AG10803 (cell line): ENCODE measurements at places on chromosomes 6 and 20.
A peak's percentile ranks its signal among the peaks of the same experiment; 100 is the strongest.

DNA sequence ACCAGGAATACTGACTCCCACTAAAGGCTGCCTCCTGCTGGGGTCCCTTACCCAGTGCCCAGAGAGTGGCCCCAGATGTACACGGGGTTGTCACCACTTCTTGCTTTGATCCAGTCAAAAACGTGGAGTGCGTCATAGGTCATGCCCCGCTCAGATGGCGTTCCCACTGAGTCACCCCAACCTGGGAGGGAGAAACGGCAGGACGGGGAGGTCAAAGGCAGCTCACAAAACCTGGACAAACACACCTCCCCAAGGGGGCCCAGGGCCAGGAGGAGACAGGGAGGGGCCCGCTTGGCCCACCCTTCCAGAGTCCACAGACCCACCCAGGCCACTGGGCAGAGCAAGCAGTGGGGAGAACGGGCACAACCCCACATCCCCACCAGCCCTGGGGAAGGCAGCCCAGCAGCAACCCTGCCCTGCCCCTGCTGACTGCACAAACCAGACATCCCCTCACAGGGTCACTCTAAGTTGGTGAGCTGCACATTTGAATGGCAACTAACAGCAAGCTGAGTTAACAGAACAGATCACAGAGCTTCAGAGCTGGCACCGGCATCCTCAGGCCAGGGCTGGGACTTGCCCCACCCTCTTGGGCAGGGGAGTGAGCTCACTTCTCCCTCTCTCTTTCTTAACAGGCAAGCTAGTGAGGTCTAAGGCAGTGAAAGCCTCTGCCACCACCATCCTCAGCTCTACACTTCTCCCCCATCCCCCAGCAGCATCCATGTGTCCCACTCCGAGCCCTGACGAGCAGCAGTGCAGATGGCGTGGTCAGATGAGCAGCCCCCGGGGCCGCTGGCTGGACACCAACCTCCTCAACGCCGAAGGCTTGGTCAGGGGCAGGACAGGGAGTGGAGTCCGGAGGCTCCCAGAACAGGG lies 61.7 kb downstream of the PYGB start:
- DNase-seq = peak; percentile 86

- peak; percentile 93 for DNase-seq
Observed at GRCh38 chr6:85436411-85436810, 13.5 kb upstream of the NT5E start.

DNA sequence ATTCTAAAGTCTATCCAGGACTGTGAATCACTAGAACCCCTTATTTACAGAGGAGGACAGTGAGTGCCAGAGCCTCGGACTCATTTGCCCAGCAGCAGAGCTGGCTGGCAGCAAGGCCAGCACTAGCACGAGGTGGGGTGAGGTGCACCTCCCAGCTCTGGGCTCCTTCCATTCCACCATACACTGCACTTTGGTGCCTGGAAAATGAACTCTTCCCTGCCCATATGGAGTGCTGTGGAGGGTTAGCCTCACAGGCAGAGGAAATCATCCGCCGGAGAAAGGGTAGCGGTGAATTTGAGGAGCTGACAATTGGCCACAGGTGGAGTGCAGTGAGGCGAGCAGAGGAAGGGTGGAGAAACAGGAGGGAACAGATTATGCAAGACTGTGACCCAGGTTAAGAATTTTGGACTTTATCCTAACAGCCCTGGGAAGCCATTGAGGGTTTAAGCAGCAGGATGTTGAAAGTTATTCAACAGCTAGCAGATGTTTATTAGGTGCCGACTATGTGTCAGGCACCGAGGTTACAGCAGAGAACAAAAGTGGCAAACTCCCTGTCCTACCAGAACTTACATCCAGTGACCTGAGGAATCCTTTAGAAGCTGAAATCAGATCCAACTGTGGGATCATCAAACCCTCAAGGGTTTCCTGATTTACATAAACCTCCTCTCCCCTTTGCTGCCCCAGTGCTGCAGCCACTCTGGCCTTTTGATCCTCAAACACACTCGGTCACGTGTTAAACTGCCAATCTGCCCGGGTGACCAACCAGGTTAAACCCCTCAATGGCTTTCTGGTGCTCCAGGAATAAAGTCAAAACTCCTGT lies 6.2 kb downstream of the TRIM26 start:
- peak; percentile 61 for DNase-seq

DNA sequence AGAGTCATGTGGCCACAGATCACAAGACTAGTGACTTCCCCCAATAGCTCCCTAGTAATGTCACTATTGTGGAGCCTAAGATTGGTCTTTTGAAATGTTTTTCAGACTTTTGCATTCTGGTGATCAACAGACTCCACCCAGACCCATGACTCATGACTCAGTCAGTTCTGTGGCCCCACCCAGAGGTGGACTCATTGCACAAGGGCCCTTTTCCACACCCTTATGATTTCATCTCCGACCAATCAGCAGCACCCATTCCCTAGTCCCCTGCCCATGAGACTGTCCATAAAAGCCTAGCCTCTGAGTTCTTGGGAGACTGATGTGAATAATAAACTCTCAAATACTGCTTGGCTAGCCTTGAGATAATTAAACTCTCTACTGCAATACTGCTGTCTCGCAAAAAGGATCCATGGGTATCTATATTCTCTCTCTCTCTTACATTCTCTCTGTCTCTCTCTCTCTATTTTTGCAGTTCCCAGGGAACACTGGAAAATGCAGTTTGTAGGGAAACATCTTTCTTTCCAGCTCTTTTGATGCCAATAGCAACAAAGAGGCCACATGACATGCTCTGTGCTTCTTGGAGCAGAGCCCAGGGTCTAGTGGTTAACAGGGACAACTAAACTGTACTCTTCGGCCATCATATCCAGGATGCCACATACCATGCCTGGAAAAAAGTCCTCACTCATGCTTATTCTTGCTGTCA lies 71.3 kb upstream of the IYD start:
- peak; percentile 25 for DNase-seq

DNA sequence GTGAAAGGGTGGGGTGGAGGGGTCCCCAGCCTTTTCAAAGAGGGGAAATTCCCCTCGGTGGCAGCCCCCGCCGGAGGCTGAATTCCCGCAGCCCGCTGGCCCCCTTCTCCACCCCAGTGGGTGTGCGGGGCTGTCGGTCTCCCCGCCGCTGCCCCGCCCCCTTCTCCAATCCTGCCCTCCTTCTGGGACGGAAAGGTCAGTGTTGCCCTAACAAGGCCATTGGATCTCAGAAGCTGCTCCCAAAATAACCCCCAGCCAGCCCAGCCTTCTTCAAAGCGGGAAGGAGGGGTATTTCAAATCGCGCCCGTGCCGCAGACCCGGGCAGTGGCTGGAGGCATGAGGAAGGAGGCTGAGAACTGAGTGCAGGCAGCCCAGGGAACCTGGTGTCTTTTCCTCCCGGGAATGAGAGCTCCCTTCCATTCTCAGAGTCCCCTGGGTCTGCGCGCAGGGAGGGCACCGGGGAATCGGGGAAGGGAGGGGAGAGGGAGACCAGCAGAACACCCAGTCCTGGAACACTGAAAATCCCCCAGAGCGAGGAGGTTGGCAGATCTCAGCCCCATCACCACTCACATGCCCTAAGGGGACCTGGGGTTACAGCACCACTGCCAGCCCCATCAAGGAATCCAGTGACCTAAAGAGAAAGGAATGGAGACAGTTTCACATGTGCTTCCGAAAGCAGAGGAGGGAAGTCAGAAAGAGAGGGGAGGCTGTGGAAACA lies at the start of gene JPH2:
TSS of gene JPH2 (minus strand) at position 135 of the 718 bp plus-strand sequence. CDS start 483 bp downstream, outside the sequence.
- DNase-seq = peak; percentile 92

DNA sequence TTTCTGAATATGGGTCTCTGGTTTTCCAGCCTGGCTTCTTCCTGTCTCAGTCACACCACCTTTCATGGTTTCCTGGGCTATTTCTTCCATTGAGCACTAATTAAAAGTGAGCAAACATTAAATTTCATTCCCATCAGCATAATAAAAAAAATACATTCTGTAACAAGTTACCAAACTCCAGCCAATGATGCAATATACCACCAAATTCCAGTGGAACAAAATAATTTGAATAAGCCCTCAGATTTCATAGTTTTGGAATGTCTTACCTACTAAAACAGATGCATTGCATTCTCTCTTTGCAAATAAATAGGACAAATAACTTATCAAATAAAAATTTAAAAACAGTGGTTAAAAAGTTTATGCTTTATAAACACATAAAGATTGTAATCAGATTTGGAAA lies 97.8 kb upstream of the PRDM1 start:
- peak; percentile 88 for DNase-seq

GRCh38 chr6:144213315-144213714 lies 63.0 kb downstream of the STX11 start:
- no peak for DNase-seq

GRCh38 chr6:31317036-31317435 lies 39.9 kb downstream of the HLA-B start:
- no peak for DNase-seq

GRCh38 chr6:49676671-49677281 lies 36.6 kb downstream of the CRISP2 start:
- peak; percentile 5 for DNase-seq

- DNase-seq = no peak
Observed at GRCh38 chr6:48110436-48111142, 408 bp downstream of the PTCHD4 start.

DNA sequence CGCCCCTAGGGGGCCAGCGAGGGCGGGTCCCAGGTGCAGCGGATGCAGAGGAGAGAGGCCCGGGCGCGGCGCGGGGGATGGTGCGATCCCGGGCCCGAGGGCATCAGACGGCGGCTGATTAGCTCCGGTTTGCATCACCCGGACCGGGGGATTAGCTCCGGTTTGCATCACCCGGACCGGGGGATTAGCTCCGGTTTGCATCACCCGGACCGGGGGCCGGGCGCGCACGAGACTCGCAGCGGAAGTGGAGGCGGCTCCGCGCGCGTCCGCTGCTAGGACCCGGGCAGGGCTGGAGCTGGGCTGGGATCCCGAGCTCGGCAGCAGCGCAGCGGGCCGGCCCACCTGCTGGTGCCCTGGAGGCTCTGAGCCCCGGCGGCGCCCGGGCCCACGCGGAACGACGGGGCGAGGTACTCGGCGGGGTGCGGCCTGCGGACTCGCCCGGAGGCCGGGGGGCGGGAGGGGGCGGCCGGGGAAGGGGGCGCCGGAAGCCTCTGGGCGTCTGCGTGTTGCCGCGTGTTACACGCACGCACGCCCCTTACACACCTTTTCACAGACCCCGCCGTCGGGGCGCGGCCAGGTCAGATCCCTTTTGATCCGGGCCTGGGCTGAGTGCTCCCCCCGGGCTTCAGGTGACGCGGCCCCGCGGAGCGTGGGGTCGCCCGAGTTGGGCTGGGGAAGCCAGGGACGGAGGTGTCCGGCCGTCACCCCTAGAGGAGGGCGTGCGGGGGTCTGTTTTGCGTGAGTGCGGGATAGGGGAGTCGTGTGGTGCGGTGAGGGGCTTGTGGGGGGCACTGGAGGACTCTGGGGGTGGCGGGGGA lies 412 bp downstream of the TRIB3 start:
- DNase-seq = peak; percentile 86

DNA sequence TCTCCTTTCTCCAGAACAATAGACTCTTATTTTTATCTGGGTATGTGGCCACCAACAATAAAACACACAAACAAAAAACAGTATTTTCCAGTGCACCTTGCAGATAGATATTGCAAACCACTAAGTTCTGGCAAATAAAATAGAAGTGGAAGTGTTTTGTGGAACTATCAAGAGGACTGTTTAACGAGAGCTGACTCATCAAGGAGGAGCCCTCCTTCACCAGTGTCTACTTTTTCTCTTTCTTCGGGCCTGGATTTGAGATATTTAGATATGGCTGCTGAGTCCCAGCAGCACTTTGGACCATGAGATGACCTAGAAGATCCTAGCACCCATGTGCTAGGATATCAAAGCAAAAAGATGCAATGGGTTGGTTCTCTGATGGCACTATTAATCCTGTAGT lies 154.7 kb downstream of the AIG1 start:
- no peak for DNase-seq

DNA sequence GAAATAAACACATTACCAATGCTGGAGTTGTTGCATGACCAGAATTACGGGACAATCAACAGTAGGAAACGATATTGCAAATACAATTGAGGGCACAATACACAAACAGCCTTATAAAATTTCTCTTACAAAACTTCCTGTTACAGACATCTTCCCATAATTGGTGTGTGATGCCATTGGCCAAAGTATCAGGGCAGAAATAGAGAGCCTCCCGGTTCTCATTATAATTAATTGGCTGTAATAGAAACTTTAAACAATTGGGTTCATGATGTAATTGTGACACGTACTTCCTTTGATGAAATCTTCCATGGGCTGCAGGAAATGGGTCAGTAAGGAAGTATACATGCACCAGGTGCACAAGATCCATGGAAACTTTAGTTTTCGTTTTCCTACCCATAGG lies 40.3 kb upstream of the RALGAPA2 start:
- DNase-seq = no peak

- DNase-seq = no peak
Observed at GRCh38 chr6:135438907-135439535, 58.5 kb downstream of the AHI1 start.

DNA sequence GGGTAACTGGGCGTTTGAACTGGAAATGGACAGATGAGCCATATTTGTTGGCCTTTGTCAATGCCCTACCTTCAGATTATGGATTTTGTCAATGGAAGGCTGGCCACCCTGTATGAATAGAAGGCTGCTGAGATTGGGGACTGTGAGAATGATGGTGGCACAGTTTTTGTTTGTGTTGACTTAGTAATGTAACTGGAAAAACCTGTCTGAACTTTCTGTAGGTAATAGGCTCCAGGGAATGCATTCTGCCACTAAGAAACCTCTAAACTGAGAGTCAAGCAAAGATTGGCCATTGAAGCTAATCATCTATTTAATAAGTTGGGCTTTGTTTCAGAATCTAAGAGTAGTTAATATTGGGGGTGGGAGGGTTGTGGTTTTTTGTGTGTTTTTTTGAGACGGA lies 97.5 kb downstream of the FOXO3 start:
- no peak for DNase-seq

GRCh38 chr6:40343877-40344565 lies 243.1 kb downstream of the LRFN2 start:
- DNase-seq = no peak

DNA sequence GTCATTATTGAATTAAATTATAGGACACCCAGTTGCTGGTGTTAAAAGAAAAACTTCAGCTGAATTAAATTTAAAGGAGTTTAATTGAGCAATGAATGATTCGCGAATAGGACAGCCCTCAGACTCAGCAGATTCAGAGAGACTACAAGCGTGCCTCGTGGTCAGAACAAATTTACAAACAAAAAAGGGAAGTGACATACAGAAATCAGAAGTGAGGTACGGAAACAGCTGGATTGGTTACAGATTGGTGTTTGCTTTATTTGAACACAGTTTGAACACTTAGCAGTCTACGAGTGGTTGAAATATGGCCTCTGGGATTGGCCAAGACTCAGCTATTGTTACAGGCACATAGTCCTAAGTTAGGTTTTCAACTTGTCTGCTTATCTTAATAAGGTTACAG lies 25.8 kb upstream of the TNFRSF21 start:
- no peak for DNase-seq

DNA sequence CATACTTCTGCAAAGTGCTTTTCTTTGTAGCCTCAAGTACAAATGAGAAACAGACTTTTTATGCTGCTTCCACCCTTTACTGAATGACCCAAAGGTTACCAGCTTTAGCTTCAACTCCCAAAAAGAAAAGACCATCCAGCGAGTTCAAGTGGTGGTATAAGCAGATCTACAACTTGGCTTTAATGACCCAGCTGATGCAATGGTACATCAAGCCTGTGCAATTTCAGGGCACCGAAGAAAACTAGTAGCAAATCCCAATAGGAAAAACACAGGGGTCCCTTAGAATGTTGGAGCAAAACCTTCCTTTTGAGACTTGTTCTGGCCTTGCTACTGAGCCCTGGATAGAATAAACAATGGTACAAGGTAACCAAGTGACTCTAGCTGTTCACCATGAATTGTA lies 33.8 kb downstream of the STX7 start:
- DNase-seq = peak; percentile 50

GRCh38 chr6:12014027-12014872 lies 2.1 kb downstream of the HIVEP1 start:
- peak; percentile 48 for DNase-seq
